ENCODE measurements at places on chromosomes 12 and 14.

GRCh38 chr14:105419195-105420091 lies at the start of gene MTA1:
Gene MTA1, plus strand, starts transcription at chr14:105419827. Its CDS starts 209 bp downstream, at chr14:105420036.
- peak; percentile 60 for DNase-seq

DNA sequence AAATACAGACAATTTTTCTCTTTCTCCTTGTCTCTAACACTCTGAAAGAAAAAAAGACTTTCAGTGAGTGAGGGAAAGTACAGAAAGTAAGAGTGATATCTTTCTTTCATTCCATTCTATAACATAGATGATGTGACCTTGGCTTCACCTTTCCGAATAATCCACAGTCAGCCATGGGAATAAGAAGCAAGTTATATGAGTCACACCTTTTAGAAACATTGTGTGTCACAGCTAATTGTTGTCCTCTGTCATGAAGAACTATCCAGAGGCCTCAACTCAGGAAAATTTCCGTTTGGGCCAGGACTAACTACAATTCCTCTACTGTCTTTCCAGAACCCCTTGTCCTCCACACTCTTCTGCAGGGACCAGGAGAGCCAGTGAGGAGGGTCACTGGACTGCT lies 209.7 kb upstream of the FAR2 start:
- DNase-seq, result no peak

GRCh38 chr12:69421548-69421947 lies 48.6 kb upstream of the FRS2 start:
- no peak for DNase-seq

DNA sequence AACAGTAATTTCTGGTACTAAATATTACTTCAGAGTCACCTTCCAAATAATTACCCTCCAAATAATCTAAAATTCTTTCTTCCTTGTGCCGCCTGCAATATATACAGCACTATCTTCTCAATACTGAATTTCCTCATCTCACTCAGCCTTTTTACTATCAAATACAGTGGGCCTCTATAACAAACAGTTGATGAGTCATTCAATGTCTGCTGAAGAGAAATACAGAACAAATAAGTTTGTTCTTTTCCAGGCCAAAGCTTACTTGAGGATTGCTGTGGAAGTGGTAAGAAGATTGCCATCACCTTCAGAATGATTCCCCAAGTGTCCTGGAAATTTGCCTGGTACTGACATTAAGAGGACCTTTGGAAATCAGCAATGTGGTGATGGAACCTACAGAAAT lies 218.2 kb upstream of the ARHGAP5 start:
- no peak for DNase-seq

DNA sequence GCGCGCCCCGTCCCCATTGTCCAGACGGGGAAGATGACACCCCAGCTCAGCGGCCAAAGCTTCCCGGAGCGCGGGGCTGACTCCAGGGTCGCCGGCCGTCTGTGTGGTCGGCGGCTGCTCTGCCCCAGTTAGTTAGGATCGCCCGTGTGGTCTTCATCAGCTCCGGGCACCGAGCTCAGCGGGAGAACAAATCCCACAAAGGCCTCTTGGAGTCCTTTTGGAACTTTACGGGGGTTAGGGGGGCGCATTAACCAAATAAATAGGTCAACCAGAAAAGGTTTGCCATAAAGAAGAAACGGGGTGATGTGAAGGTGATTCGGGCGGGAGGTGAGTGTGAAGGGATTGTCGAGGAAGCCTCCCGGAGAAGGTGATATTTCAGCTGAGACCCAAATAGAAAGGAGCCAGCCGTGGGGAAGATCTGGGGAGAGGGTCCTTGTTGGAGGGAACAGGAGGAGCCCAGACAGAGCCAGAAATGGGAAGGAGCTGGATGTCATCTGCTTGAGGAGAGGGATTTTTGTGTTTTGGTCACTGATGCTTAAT lies 697 bp downstream of the ATP6V0A2 start:
- no peak for DNase-seq

- no peak for DNase-seq
Observed at GRCh38 chr14:63454863-63455622, 88.1 kb downstream of the PPP2R5E start.

- DNase-seq, result no peak
Observed at GRCh38 chr12:91622037-91622436, 439.4 kb upstream of the DCN start.

DNA sequence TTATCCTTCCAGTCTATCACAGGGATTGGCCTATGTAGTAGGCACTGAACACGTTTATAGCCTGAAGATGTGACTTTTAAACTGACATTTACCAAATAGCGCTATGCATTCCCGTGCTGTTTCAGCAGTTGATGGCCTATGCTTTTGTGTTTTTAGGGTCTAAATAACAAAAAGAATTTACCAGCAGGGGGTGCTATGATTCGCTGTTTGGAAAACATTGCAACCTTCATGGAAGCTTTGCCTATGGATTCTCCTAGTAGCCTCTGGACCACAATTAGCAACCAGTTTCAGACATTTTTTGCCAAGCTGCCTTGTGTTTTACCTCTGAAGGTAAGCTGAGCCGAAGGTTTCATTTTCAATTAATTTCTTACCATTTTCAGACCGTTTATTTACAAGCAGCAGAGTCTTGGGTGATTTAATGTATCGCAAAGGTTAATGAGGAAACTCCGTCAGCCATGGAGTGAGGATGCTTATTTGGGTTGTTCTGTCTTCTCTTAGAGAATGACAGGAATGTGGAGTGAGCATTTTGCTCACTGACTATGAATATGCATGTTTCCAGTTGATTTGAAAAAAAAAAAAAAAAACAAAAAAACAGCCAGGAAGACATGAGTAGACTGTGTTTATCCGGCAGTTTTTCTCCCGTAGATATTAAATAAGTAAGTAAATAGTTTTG lies 133.1 kb downstream of the PRIMA1 start:
- DNase-seq, result no peak

DNA sequence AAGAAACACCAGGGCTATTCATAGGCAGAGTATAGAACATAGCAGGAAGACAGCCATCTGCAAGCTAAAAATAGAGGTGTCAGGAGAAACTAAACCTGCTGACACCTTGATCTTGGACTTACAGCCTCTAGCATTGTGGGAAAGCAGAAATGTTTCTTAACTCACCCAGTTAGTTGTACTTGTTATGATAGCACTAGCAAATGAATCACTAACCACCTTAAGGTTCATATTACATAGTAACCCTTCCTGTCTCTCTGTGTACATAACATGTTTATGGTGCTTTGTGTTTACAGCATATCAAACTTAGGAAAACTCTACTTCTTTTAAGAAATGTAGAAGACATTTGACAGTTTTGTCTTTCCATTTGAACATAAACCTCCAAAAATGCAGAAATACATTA lies 1031.3 kb downstream of the FSCB start:
- no peak for DNase-seq

DNA sequence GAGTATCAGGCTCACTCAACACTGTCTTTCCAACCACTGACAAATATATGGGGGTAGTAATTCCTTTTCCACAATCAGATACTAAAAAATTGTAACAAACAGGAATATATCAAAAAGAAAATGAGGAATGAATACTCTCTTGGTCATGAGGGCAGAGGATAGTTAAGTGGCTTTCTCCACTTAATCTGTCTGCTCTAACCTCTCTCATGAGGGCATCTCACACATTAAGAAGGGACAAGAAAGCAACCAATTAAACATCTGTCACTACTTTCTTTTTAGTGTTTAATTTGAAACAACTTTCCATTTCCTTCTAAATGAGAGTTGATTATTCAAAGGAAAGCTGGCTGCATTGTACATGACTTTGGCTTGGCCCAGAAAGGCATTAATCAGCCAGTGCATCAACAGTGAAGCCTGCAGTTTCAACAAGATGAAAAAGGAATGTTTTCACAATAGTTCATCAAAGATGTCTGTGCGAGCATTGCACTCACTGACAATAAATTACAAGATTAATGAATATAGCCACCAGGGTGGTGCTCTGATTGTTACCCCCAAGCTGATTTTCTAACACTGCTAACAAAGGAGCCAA lies 142.0 kb downstream of the SEC23A start:
- DNase-seq, result no peak

- DNase-seq, result no peak
Observed at GRCh38 chr14:93533437-93533836, 102.7 kb downstream of the UNC79 start.

DNA sequence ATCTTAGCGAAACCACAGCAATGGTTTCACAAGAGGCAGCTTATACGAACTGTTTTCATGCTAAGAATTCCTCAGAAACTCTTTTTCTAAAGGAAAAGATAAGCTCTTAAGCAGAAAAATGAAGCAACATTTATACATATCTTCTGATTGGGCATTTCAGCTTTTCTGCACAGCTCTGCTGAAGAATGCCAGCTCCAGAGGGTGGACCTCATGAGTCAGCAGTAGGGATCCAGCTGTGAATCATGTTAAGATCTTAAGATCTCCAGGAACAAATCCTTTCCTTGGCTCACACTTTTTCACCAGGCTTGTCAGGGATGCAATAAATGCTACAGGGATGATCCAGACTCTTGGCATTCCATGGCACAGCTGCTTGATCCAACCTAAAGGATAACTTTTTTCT lies 477.1 kb upstream of the CCDC196 start:
- DNase-seq, result no peak

DNA sequence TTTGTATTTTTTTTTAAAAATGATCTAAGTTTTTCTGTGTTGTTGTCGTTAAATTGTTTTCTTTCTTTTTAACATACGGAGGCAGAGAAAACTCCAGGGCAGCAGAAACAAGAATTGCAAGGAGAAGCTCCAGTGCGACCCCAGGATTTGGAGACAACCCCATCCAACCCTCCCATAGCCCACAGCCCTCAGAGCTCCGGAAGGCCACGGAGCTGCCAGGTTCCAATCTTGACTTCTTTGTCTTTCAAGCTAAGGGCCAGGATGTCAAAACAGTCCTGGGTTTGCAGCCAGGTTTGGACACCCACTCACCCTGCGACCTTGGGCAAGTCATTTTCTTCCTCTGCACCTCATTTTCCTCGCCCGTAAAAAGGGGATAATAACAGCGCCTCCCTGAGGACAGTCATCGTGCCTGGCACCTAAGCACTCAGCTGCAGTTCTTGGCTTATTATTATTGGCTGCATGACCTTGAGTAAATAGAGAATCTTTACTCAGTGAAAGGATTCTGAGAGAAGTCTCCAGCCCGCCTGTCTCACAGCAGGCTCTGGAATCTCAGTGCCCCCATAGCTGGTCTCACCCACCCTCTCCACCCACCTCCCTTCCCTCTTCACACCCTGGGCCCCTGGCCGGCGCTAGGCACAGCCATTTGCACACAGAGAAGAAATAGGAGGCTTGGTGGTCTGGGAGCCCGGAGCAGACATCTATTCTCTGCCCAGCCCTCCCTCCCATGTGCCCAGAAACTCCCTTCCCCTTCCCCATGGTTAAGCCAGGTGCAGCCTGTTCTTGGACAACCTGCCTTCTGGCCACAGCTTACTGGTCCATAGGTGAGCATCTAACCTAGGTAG lies 79.4 kb upstream of the BCL11B start:
- DNase-seq, result no peak

DNA sequence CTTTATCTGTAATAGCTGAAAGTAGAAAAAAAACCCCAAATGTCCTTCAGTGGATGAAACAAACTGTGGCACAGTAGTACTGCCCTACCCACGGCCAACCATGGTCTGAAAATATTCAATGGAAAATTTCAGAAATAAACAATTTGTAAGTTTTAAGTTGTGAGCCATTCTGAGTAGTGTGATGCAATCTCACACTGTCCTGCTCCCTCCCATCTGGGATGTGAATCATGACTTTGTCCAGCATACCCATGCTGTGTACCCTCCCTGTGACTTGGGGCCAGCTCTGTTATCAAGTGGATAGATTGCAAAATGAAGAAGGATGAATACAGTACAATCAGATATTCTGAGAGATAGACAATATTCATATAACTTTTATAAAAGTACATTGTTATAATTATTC lies 106.2 kb downstream of the SMOC1 start:
- DNase-seq, result no peak

GRCh38 chr12:106974511-106974910 lies 12.4 kb downstream of the MTERF2 start:
- no peak for DNase-seq

GRCh38 chr14:69574263-69574953 lies at the start of gene CCDC177:
Gene CCDC177, minus strand, starts transcription at chr14:69574871. Its CDS starts 1,249 bp downstream, at chr14:69573622.
- DNase-seq, result peak; percentile 73

DNA sequence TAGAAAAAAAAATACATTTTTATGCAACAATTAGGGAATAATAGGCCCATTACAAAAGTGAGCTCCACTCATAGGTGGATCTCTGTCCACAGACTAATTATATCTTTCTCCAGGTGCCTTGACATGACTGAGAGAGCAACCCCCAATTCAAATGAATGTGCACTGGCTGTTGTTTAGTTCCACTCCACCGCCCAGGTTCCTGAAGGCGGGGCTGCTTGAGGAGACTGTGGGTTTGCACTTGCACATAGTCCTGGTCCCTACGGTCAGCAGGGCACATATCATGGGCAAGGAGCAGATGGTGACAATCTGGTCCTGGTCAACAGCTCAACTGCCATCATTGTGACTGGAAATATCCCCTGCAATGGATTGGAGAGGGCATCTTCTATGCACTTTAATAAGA lies 195.6 kb upstream of the PWP1 start:
- DNase-seq, result no peak

GRCh38 chr12:2625289-2625612 lies 169.5 kb upstream of the FKBP4 start:
- no peak for DNase-seq

GRCh38 chr14:75604979-75605851 lies 26.8 kb downstream of the FLVCR2 start:
- no peak for DNase-seq

GRCh38 chr14:66003082-66003730 lies 483.0 kb upstream of the CCDC196 start:
- no peak for DNase-seq

DNA sequence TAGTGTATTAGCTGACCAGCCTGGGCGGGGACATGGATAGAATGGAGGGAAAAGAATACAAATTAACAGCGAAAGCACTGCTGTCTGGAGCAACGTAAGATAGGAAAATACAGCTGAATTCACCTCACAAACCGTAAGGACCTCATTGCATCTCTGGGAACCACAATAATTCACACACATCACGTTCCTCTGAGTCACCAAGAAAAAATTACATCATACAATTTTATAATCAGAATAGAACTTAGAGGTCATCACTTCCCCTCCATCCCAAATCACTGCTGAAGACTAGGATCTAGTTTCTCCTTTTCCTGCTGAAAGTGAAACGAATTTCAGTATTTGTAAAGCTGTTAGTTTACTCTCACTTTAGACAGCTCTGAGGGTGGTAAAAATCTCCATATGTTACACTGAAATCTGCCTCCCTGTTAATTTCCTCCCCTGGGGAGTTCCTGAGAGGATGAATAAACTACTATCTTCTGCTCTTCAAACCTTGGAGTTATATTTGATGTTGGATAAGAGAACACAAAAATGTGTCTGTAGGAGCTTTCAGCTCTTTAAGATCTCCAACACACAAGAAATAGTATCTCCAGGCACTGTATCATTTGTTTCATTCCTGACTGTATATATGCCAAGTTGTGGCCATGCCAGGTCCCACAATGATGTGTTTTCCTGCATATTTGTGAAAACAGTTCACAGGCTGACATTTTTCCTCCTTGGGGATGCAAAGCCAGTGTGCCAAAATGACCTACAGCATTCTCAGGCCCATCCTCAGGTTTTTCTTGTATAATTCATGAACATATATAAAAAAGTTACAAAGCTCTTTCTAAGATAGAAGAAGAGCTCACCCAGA lies 63.8 kb upstream of the SSTR1 start:
- DNase-seq, result no peak

Measured in stimulated activated CD4-positive, alpha-beta T cell treated with anti-CD3 and anti-CD28 coated beads, Interleukin-1b, Interleukin-23, amount 100 ng/mL, for 4 hours (primary cell).